ENCODE measurements at places on chromosomes 4 and X. TPM values are rescaled to one million over a fixed set of nuclear protein-coding genes. Genes with fewer than 3 reads are reported as not detected.

GRCh38 chrX:150049647-150050046 is 111.4 kb upstream of the EOLA2 start:
- H3K4me3 ChIP-seq: no peak overlapping the region
- H3K27me3 ChIP-seq: no peaks in the 10 kb centered on the region
- H3K4me1 ChIP-seq: no peaks in the 10 kb centered on the region

DNA sequence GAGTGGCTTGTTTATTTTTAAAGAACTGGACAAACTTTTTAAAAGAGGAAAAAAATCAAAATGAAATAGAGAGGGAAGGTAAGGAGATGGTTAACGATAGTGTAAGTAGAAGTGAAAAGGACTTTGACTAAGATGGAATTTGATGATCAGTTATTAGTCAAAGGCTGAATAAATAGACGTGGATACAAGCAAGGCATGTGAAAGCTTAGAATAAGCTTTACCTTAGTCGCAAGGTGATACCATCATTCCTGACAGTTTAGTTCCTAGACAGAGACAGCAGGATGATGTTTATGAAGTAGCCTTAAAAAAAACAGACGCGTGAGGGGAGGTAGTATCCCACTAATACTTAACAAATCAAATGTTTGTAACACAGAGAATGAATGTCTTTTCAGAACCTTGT is 97.3 kb downstream of the PALLD start:
- H3K36me3 ChIP-seq: no peaks in the 10 kb centered on the region
- H3K4me1 ChIP-seq: no peaks in the 10 kb centered on the region
- no peak for DNase-seq
- no peak overlapping the region for H3K27ac ChIP-seq
- no peak overlapping the region for H3K4me3 ChIP-seq
- H3K27me3 ChIP-seq: no peaks in the 10 kb centered on the region

DNA sequence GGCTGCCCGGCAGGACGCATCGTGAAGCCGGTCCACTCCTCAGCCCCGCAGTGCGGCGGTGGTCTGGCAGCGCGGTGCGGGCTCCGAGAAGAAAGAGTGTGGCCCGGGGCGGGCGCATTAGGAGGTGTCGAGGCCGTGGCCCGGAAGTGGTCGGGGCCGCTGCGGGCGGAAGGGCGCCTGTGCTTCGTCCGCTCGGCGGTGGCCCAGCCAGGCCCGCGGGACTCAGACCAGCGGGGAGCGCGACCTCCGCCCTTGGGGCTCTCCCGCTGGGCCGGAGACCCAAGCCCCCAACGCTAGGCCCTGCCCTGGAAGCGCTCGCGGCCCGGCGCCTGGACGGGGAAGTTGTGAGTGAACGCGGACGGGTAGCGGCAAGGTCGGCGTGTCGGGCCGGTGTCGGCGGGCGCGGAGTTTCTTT is 60.0 kb downstream of the HS3ST1 start:
- no peaks in the 10 kb centered on the region for H3K4me1 ChIP-seq
- no peaks in the 10 kb centered on the region for H3K27me3 ChIP-seq
- H3K36me3 ChIP-seq: no peaks in the 10 kb centered on the region
- no peak for DNase-seq
- no peak overlapping the region for H3K4me3 ChIP-seq

DNA sequence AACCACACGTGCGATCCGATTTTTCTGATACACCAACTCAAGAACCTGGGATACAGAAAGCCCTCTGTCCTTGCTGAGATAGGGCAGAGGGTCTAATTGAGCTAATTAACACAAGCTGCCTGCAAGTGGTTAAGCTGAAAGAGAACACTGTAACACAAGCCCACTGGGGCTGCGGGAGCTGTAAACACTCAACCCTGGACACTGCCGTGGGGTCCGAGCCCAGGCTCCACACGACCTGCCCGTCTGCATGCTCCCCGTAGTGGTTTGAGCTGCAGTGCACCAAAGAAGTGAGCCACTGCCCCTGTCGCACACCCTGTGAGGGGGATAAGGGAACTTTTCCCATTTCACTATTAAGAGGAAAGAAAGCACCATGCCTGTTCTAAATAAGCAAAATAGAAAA is 54.6 kb downstream of the SPANXN3 start:
- no peaks in the 10 kb centered on the region for H3K27me3 ChIP-seq
- no peaks in the 10 kb centered on the region for H3K4me1 ChIP-seq
- DNase-seq: no peak
- no peak overlapping the region for H3K27ac ChIP-seq

- H3K4me3 ChIP-seq: no peak overlapping the region
- H3K27me3 ChIP-seq: no peaks in the 10 kb centered on the region
- no peak for DNase-seq
- no peaks in the 10 kb centered on the region for H3K36me3 ChIP-seq
Measured at GRCh38 chr4:159006202-159006601, 96.7 kb upstream of the RAPGEF2 start.

DNA sequence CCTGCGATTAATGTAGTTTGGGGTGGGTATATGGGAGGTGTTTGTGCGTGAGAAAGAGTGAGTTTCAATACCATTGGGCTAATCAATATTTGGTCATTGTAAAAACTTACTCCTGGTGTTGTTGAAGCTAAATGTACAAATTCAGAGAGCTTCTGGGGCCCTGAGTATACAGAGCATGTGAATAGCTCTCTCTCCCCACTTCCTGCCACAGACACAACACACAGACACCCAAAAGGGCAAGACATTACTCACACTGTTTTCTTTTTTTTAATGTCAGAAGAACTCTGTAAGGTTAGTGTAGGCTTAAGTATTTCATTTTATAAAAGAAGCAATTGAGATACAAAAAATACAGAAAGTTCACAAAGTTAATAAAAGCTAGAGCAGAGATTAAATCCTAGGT is 151.3 kb upstream of the KCNIP4 start:
- no peak overlapping the region for H3K4me3 ChIP-seq
- no peak overlapping the region for H3K27ac ChIP-seq
- H3K27me3 ChIP-seq: no peaks in the 10 kb centered on the region

DNA sequence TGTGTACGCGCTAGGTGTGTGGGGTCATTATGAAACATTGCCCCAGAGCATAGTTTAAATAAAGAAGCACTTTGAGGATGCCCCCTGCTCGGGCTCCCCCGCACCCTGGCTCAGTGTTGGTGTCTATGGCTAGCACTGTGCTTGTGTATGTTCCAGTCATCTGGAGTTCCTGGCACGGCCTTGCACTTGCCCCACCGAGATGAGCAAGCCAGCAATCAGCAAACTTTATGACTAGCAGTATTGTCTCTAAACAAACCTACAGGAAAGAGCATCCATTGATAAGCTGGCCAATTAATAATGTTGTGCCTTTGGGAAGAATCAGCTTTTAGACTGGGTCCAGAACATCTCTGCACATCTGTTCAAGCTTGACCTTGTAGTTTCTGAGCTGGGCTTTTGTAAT is 707 bp upstream of the SHROOM4 start:
- DNase-seq: no peak
- H3K4me3 ChIP-seq: peak overlapping the region; percentile 61
- H3K27ac ChIP-seq: no peak overlapping the region
- H3K36me3 ChIP-seq: no peaks in the 10 kb centered on the region

DNA sequence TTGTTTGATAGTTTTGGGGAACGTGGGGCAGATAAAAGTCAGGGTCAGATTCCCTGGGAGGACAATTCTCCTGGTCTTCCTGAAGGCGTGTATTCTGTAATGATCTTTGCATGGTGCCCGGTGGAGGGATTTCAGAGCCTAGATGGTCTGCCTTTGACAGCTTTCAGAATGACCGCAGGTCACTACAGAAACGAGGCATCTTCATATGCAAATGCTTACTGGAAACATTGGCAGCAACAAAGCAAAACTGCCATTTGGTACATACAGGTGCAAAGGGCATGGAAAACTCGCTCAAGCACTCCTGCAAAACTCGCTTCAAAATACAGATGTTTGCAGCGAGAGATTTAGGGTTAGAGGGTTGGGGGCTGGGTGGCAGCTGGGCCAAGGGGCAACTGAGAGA is 8.8 kb downstream of the C4orf50 start:
- H3K27ac ChIP-seq: no peak overlapping the region

DNA sequence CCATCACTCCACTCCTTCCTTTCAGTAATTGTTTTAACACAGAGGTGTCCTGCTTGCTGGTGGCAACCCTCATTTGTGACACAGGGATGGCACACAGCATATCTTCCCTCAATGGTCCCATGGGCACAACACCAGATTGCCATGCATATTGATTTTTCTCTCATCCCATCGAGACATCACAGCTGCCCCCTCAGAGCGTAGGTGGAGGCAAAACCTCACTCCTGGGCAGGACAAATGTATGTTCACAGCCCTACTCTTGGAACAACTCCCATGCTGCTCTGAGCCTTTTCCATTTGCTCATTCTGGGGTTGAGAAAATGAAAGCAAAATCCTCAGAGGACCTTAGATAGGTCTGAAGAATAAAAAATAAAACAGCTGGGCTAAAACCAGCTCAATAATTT is 172.2 kb downstream of the GABRB1 start:
- DNase-seq: no peak
- no peak overlapping the region for H3K27ac ChIP-seq
- H3K36me3 ChIP-seq: no peaks in the 10 kb centered on the region
- H3K4me1 ChIP-seq: peaks cover 6% of the 10 kb centered on the region

- H3K4me1 ChIP-seq: no peaks in the 10 kb centered on the region
- H3K4me3 ChIP-seq: no peak overlapping the region
- H3K27me3 ChIP-seq: no peaks in the 10 kb centered on the region
- no peak overlapping the region for H3K27ac ChIP-seq
Measured at GRCh38 chr4:123699880-123700771, 303.5 kb downstream of the SPRY1 start.

DNA sequence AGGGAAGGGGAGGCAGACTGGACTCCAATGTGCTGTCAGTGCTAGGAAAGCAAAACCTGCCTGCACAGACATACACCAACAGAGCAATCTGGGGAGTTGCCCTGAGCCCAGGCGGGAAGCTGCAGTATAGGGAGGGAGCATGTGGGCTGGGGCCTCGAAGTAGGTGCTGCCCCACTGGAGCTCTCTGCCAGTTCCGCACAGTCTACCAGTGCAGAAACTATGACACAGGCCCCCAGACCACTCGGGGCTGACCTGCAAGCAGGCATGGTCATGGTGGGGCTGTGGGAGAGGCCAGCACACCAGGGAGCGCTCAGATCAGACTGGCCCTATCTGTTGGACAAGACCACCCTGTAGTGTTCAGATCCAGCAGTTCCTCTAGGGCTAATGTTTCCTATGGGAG is 344.1 kb upstream of the TRAM1L1 start:
- no peak for DNase-seq
- H3K36me3 ChIP-seq: no peaks in the 10 kb centered on the region
- H3K4me3 ChIP-seq: no peak overlapping the region
- no peak overlapping the region for H3K27ac ChIP-seq
- no peaks in the 10 kb centered on the region for H3K27me3 ChIP-seq

GRCh38 chr4:740656-741282 is 35.1 kb downstream of the PCGF3 start:
- no peaks in the 10 kb centered on the region for H3K4me1 ChIP-seq
- H3K27ac ChIP-seq: no peak overlapping the region
- no peak for DNase-seq
- H3K4me3 ChIP-seq: no peak overlapping the region
- no peaks in the 10 kb centered on the region for H3K27me3 ChIP-seq

DNA sequence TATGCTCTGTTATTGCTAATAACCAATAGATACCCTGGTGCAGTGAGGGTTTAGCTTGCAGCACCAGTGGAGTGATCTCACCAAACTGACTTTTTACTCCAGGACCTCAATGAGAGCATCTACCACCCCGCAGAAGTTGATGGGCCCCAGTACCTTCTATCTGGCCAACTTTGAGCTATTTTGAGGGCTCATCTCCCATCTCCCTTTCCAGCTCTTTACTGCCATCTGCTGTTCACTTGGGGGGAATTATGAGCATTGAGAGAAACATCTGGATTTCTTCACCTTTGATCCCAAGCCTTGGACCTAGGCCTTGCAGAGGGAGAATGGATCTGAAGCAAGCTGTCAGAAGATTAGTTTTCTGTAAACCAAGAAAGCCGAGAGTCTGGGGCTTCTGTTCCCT is 143.6 kb downstream of the TMEM164 start:
- no peaks in the 10 kb centered on the region for H3K4me1 ChIP-seq
- no peaks in the 10 kb centered on the region for H3K27me3 ChIP-seq
- no peak overlapping the region for H3K4me3 ChIP-seq
- DNase-seq: no peak
- no peak overlapping the region for H3K27ac ChIP-seq
- H3K36me3 ChIP-seq: no peaks in the 10 kb centered on the region

DNA sequence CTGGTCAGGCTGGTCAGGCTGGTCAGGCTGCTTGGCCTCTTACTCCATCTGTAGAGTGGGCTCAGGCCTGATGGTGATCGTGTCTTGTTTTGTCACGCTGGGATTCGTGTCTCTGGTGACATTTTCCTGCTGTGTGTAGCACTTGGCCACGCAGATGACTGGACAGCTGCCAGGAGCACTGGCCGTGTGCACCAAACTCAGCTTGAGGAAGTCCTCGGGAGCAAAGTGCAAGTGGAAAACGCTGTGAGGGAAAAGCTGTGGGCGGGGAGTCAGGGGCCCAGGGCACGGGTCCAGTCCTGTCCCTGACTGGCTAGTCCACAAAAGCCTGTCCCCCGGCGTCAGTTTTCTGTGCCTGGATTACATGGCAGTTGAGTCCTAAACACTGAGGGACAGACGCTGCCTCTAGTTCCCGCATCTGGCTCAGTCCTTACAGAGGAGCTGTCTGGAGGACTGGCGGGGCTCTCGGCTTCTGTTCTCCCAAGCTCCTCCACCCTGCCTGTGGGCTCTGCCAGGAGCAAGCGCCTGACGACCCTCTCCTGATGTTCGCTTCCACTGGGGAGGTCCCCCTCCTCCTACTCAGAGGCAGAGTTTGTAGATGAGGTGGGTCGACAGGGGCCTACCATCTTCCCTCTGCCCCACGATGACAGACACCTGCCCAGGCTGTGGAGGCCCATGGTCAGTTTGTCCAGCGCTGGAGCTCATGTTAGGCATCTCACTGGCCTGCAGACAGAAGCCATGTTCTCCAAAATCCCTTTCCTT is 35.9 kb upstream of the GRPEL1 start:
- peaks cover 18% of the 10 kb centered on the region for H3K27me3 ChIP-seq
- no peaks in the 10 kb centered on the region for H3K36me3 ChIP-seq
- no peak overlapping the region for H3K27ac ChIP-seq
- peak overlapping the region; percentile 74 for H3K4me3 ChIP-seq
- DNase-seq: no peak

- no peak overlapping the region for H3K27ac ChIP-seq
- H3K27me3 ChIP-seq: no peaks in the 10 kb centered on the region
- peaks cover 5% of the 10 kb centered on the region for H3K4me1 ChIP-seq
- no peak overlapping the region for H3K4me3 ChIP-seq
- no peaks in the 10 kb centered on the region for H3K36me3 ChIP-seq
Measured at GRCh38 chr4:2753436-2753835, 2.7 kb downstream of the TNIP2 start.

Gene HSD17B13
- total RNA-seq: not detected

Gene ALB
- total RNA-seq: not detected

Gene PHOX2B
- not detected for total RNA-seq

Gene PPP4R3C
- total RNA-seq: not detected

Gene SPIN3
- 13.3 TPM for total RNA-seq

Gene NEUROG2
- not detected for total RNA-seq

Gene GAGE2A
- total RNA-seq: not detected

Gene PRRG1
- total RNA-seq: 10.2 TPM

Gene MBTPS2
- total RNA-seq: 6.4 TPM

Gene BRS3
- not detected for total RNA-seq

Measured in H1 (cell line).